Activated T-cell treated with anti-CD3 and anti-CD28 coated beads, Interleukin-2, amount 50 U/mL, for 24 hours (primary cell): ENCODE measurements at places on chromosomes 2 and 18.

GRCh38 chr2:86211033-86211795 lies 12.0 kb downstream of the MRPL35 start:
- no peak for DNase-seq

DNA sequence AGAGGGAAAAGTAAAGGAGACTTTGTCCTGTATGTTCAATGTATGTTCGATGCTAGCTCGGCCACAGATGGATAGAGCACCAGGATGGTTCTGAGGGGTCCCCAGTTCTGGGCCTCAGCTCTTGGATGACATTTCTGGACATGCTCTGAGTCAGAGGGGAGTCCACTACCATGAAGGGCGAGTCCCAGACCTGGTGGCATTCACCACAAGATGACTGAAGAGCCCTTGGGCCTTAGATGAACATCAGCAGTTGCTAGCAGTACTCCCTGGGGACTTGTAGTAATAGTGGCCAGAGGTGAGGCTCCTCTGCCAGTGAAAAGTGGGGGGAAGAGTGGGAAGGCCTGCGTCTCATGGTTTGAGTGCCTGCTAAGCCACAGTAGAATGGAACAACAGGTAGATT lies 109.5 kb downstream of the GRB14 start:
- DNase-seq, result no peak

DNA sequence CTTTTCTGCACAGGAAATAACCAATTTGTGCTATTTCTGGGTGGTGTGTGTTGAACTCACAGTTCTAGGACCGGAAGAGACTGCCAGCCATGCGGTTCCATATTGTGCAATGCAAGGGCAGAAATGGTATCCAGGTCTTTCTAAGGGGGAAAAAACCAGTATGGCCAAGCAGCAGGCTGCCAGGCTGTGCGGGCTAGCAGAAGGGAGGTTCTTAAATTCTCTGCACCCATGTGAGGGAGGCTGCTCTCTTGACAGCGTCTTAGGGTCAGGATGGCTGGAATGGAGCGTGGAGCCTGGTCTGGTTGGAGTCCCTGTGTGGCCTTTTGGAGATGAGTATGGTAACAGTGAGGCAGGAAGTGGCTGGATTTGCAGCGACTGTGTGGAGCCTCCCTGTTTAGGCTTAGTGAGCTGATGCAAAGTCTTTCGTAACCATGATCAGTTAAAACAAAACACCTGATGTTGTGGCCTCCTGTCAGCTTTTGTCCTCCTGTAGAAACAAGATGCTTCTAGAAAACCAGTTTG lies 52.6 kb downstream of the NCK2 start:
- no peak for DNase-seq

- no peak for DNase-seq
Observed at GRCh38 chr2:56465491-56465890, 281.7 kb downstream of the CCDC85A start.

- no peak for DNase-seq
Observed at GRCh38 chr18:32025744-32026143, 7.1 kb downstream of the RNF125 start.

- DNase-seq, result peak; percentile 57
Observed at GRCh38 chr18:61893309-61893970, 633 bp upstream of the RNF152 start.

DNA sequence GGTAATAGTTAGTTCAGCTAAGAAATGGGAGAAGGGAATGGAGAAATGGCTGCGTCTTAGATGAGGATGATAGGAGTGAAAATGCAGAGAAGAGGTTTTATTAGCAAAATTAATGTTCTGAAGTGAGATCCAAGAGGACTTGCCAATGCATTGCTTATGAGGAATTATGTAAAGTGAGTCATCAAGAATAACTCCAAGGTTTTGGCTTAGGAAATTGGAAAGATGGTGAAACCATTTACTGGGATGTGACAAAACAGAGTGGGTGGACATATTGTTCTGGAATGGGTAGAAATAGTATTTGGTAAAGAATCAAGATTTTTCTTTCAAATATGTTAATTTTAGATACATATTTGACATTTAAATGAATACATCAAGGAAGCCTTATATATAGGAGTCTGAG lies 306.6 kb upstream of the CYRIA start:
- DNase-seq, result no peak

GRCh38 chr2:200244111-200244510 lies 62.4 kb upstream of the SPATS2L start:
- DNase-seq, result no peak

GRCh38 chr2:58906081-58906645 lies 665.0 kb upstream of the FANCL start:
- DNase-seq, result no peak

DNA sequence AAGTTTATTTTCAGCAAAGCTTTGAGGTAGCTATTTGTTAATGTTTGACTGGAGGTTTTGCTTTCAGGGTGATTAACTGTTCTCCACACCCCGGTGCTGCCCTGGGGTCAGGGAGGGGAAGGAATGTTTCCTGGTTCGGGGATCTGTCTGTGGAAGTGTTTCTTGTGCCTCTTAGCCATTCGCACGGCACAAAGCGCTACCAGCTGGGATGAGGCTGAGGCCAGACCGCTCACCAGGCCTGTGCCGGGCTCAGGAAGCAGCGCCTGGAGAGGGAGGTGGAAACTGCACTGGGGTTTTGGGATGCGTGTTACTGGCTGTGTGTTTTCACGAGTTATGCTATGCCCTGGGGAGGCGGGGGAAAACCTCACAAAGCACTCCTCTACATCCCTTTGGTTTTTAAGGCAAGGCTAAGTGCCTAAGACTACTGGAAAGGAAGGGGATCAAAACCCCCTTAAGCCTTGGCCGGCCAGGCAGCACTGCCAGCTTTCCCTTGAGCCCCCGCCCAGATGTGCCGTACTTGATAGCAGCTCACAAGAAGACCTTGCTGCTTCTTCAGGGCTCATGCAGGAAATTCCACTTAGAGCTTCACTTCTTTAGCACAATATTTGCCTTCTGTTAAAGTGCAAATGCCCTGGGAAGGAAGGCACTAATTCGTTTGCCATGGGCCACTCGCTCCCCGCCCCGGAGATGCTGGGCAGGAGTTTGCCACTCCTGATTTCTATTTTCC lies 65.7 kb upstream of the CNGA3 start:
- DNase-seq, result no peak

DNA sequence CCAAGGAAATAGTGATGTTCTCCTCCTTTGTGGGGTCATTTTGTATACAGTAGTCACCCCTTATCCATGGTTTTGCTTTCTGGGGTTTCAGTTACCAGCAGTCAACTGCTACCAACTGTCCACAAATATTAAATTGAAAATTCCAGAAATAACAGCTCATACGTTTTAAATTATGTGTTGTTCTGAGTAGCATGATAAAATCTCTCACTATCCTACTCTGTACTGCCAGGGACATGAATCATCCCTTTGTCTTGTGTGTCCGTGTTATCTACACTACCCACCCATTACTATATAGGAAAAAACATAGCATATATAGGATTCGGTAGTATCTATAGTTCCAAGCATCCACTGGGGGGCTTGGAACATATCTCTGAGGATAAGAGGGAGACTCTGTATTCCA lies 120.9 kb upstream of the DCC start:
- DNase-seq, result no peak

GRCh38 chr2:8701681-8702379 lies 20.0 kb downstream of the ID2 start:
- DNase-seq, result no peak

DNA sequence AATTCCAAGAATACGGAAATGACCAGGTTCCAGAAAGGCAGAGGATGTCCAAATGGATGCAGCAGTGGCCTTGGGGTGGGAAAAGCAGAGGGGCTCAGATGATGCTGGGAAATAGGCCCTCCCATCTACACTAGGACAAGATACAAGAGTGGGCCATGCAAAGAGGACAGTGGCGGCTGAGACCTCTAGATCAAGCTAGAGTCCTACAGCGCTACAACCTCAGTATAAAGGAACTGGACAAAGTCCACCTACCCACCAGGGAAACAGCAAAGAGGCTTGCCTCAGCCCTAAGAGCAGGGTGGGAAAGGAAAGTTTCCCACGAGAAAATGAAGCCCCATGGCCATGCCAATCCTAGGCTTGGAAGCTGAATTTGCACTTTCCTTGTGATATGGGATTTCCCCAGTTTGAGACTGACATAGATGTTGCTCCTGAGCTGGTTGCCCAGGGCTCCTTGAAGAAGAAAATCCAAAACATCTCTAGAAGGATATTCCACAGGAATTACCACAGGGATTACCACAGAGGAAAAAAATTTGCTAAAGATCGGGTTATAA lies 282.2 kb downstream of the MREG start:
- no peak for DNase-seq

- DNase-seq, result no peak
Observed at GRCh38 chr18:30623401-30624065, 419.0 kb downstream of the DSC3 start.

DNA sequence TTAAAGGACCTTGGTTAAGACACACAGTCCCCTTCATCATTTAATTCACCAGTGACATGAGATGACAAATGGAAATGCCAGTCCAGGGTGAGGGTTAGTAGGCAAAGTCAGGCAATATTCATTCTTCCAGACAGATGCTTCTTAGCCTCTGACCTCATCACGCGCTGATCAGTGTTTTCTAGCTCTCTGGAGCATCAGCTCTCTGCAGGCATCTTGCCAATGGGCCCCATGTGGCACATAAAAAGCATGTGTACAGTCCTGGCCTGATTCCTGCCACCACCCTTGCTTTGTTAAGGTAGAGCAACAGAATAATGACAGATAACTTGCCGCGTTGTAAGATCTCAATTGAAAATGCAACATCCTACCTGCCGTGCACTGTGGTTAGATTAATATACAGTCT lies 20.3 kb upstream of the NPAS2 start:
- no peak for DNase-seq

DNA sequence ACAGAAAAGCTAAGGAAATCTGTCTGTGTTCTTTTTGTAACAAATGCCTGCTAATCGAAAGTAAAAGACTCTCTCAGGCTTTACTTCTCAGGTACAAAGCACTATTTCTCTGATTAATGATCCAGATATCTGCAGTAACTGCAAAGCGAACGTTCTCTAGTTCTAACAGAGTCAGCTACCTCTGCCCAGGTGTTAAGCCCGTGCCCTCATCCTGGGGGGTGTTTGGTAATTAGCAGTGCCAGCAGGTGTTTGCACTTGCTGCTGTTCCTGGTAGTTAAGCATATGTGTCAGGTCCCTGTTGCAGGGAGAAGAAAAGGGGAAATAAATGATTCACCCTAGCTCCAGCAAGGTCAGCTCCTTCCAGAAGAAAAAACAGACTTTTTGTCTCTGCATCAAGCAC lies 58.8 kb upstream of the CRIM1 start:
- DNase-seq, result no peak

- no peak for DNase-seq
Observed at GRCh38 chr18:8496186-8496585, 113.1 kb upstream of the RAB12 start.

GRCh38 chr2:152054593-152054992 lies 44.3 kb downstream of the CACNB4 start:
- no peak for DNase-seq

DNA sequence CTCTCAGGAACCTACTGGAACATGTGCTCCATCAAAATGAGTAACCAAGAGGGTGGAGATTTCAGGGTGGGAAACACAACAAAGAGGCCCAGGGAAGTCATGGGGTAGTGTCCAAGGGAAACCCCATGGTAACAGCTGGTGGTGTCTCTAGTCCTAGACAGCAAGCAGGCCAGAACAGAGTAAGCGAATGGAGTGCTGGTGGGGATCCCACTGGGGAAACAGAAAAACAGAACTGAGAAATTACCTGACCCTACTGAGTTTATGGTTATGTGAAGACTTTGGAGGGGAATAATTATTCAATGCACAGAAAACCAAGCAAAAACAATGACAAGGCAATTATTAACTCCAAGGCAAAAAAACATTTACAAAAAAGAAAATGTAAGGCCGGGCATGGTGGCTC lies 16.9 kb downstream of the ERCC3 start:
- DNase-seq, result no peak

GRCh38 chr2:128438586-128438985 lies 119.9 kb upstream of the HS6ST1 start:
- no peak for DNase-seq

- no peak for DNase-seq
Observed at GRCh38 chr2:31475692-31476091, 61.1 kb upstream of the XDH start.

- DNase-seq, result no peak
Observed at GRCh38 chr2:79596403-79596802, 83.6 kb downstream of the CTNNA2 start.

GRCh38 chr2:127029350-127030051 lies 77.5 kb downstream of the BIN1 start:
- no peak for DNase-seq

GRCh38 chr18:51399491-51400122 lies 202.1 kb upstream of the MEX3C start:
- DNase-seq, result no peak

GRCh38 chr18:76972241-76972640 lies 149.9 kb downstream of the ZNF236 start:
- DNase-seq, result no peak

GRCh38 chr2:193279361-193279760 lies 1084.6 kb upstream of the TMEFF2 start:
- DNase-seq, result no peak

GRCh38 chr2:36664696-36665076 lies 31.8 kb upstream of the VIT start:
- DNase-seq, result no peak

- no peak for DNase-seq
Observed at GRCh38 chr2:44970846-44971450, 29.4 kb downstream of the SIX3 start.

DNA sequence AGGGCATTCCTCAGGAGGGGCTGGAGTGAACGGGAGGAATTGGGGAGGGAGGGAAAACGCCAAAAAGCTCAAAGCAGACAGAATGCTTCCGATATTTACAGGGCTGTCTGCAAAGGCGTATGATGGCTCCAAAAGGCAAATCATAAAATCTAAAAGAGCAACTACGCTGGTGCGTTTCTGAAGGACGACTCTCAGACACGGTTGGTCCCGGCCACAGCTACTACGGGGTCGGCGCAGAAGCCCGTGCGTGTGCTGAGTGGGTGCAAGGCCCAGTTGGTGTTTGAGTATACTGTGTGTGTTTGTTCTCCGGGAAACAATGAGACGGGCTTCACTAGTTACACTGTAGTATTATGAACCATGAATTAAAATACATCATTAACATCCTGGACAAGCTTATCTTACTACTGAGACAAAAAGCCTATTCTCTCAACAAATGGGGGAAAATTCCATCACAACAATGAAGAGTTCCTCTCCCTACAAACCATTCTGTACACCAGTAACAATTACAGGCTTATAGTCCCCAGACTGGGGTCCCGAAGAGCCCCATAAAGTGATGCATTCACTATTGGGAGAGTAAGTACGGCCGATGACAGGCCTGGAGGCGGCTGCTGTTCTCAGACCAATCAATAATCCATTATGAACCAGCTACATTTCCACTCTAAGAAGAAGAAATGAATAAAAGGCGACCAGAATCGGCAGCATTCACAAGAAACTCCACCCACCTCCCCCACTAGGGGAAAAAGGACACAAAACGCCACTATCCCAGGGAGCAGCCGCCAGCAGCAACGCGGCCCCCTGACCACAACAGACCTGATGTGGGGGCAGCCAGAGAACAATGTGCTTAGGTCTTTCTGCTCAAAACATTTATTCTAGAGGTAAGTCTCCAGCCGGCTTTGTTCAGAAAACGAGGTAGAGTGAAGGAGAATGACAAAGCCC lies 43.4 kb downstream of the ZNF516 start:
- peak; percentile 20 for DNase-seq

- no peak for DNase-seq
Observed at GRCh38 chr2:47327295-47327694, 75.7 kb upstream of the MSH2 start.

- peak; percentile 74 for DNase-seq
Observed at GRCh38 chr2:25331686-25332365, 9.9 kb downstream of the DNMT3A start.
